ENCODE measurements at places on chromosomes 5 and 9.

- no peak for DNase-seq
These were observed 33.8 kb upstream of the CAST start for GRCh38 chr5:96628406-96628805.

GRCh38 chr5:4405614-4406219 lies 734.4 kb upstream of the ADAMTS16 start:
- DNase-seq, result no peak

- no peak for DNase-seq
These were observed 89.8 kb upstream of the ELL2 start for GRCh38 chr5:96051401-96051830.

DNA sequence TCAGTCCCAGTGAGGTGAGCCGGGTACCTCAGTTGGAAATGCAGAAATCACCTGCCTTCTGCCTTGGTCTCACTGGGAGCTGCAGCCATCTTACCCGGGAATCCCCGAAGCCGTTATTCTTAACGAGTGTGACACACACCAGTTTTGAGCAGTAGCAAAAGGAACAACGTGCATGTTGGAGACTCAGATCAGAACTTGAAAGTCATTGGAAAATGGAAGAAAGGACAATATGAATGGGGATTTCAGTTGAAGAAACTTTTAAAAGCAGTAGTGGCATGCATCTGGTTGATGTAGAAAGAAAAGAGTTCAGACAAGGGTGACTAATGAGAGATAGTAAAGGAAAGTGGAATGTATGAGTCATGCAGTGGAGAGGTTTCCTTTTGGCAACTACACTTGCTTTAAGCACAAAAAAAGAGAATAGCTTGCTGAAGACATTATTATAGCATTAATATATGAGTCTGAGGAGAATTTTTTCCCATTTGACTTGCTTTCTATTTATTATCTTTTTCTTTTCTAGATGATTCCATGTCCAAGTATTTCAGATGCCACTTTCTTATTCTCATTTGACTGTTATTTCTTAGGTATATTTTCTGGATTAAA lies 44.4 kb upstream of the ANKDD1B start:
- DNase-seq, result no peak

- no peak for DNase-seq
These were observed 18.5 kb downstream of the TMEM268 start for GRCh38 chr9:114629563-114630090.

DNA sequence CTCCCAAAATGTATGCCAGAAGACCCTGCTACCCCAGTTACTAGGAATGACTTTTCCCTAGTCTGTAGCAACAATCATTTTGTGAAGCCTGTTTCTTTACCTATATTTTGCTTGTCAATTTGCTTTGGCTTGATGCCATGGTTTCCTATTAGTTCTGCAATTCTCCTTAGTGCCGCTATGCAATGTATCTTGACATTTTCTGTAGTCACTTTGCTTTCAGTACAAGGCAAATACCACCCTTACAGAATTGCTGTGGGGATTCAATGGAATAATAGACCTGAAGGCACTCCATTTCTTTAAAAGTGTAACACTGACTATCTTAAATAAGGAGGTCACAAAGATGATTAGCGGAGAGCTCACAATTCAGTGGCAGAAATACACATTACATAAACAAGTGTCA lies 291.1 kb downstream of the NR2F1-AS1 start:
- DNase-seq, result no peak

Data from upper lobe of right lung (tissue), 1 donor.